NCI-H526 treated with DMSO at 0.1 percent for 48 hours (cell line): ENCODE measurements at places on chromosomes 1 and 21.
A peak's percentile ranks its signal among the peaks of the same experiment; 100 is the strongest.

GRCh38 chr1:27662261-27662660, 9.7 kb downstream of the IFI6 start:
- no peak for DNase-seq

DNA sequence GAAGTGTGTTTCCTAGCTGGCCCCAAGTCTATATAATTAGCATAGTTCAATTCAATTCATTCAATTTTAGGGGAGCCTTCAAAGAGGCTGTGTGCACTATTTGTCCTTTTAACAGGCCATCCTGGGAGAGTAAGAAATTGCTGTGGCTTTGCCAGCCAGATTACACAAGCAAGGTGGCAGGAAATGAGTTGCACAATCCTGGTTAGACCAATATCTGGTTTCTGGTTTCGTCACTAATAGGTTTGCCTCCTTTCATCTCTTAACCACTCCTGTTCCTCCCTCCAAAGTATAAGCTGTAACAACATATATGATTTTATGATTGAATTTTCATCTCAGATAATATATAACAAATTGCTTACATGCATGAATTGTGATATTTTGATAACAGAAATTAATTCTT, 84.1 kb upstream of the NEGR1 start:
- DNase-seq = no peak

DNA sequence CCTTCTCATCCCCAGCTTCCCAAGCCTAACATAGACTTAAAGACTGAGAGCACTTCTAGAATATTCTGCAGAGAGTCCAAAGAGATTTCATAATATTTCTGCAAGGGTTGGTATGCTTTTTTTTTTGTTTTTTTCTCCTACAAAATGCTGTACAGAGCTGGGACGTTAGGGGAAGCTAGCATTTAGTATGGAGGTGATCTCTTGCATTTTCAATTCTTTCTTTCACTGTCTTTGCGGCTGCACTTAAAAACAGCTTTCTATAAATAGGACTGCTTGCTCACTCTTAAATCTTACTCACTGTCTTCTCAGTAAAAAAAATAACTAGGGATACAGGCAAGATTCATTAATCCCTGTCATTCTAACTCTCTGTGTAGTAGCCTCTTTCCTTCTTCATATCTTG, 7.4 kb downstream of the DSCAM start:
- DNase-seq = no peak

- peak; percentile 67 for DNase-seq
Observed at GRCh38 chr1:32539584-32540571, 651 bp downstream of the ZBTB8A start.

- no peak for DNase-seq
Observed at GRCh38 chr1:50783286-50783685, 176.8 kb downstream of the FAF1 start.

DNA sequence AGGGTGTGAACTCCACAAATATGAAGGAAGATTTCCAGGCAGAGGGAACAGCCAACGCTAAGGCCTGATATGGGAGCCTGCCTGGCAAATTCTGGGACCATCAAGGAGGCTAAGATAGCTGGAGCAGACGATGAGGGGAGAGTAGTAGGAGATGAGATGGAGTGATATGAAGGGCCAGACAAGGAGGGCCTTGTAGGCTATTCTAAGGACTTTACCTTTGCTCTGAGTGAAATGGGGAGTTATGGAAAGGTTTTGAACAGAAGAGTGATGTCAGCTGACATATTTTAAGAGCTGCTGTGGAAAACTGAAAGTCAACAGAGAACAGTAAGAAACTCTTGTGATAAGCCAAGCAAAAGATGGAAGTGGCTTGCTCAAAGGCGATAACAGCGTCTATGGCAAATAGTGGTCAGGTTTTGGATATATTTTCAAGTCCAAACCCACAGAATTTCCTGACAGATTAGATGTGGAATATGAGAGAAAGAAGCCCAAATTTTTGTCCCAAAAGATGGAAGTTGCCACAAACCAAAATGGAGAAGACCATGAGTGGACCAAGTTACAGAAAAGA, 2.1 kb upstream of the TP53BP2 start:
- no peak for DNase-seq

DNA sequence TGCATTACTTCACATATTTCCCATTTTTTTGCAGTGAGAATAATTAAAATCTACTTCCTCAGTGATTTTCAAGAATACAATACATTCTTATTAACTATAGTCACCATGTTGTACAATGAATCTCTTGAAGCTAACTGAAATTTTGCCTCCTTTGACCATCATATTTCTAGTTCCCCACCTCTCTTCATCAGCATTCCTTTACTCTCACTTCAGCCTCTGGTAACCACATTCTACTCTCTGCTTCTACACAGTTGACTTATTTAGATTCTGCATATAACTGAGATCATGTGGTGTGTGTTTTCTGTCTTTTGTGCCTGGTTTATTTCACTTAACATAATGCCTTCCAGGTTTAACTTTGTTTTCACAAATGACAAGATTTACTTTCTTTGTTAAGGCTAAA, 304.4 kb upstream of the LYPLAL1 start:
- no peak for DNase-seq

GRCh38 chr1:235244974-235245592, 82.9 kb downstream of the ARID4B start:
- DNase-seq = no peak

GRCh38 chr1:19656780-19657466, 7.8 kb upstream of the HTR6 start:
- no peak for DNase-seq

DNA sequence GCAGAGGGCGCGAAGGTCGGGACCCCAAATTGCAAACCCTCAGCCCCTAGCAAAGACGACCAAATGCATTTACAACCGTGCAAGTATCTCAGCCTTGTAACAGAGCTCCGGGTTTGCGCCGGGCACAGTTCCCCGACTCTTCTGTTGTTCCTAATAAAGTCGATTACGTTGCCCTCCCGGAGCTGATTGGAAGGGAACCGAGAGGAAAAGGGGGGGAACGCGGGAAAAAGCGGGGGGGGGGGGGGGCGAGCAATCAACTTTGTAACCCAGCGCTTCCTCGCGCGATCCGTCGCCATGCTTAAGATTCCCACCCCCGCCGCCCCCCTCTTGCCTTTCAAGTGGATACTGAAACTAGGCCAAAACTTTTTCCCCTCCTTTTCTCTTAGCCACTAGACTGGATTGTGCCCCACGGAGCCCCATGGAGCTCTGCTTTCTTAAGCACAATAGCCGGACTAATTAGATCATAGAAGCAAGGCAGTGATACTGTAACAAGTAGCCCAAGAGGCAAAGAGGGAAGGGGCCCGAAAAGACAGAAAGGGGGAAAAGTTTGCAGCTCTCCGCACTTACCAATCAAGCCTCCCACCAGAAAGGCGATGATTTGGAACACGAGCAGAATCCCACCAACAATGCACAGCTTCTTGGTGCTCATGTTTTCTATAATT, 565 bp downstream of the WLS start:
- no peak for DNase-seq

DNA sequence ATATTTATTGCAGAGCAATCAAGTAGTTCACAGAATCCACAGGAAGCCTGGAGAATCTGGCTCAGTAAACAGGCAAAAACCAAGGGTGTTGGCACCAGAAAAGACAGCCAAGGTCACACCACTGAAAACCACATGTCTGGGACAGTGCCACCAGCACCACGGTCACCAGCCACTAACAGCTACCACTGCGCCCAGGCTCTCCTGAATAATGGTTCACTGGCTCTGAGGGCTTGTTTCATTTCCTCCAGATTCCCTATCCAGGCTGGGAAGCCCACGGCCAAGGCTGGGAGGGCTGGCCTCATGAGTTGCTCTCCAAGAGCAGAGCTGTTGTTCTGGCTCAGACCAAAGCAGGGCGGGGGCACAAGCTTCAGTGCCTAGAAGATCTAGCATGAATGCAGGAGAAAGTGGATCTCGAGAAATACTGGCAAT, 54.5 kb upstream of the PTGFRN start:
- DNase-seq = peak; percentile 6

GRCh38 chr21:33162436-33162951, 67.2 kb upstream of the IFNAR2 start:
- DNase-seq = no peak

GRCh38 chr1:209406168-209406567, 177.3 kb upstream of the CAMK1G start:
- no peak for DNase-seq

DNA sequence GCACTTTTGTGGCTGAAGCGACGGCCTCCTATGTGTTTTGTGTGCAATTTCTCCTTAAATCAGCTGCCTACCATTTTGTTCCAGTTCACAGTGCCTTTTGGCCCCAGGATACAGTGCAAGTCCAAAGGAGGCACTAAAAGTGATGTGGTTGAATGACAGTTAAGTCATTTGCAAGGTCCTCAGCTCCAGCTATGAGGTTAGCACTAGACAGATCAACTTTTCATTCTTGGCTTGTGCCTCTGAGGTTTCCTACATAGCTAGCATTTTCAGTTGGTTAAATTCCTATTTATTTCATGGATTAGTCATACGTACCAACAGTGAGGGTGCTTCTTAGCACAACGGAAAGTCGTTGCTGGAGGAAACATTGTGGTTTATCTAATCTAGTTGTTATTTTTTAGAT, 59.3 kb upstream of the NTPCR start:
- DNase-seq = no peak

DNA sequence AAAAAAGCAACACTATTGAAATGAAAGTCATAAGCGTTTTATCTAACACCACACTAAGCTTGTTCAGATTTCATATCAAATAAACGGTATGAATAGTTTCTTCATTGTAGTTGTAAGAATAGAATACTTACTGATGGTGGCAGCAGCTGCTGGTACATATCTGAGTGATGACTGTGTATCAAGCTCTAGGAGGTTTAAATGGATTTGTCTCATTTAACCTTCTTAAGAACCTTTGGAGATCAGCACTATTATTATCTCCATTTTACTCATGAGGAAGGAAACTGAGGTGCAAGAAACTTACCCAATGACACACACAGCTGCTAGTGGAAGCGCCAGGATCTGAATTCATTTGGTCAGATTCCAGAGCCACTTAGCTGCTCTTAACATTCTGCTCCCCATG, 104.0 kb downstream of the EIF4G3 start:
- no peak for DNase-seq

- no peak for DNase-seq
Observed at GRCh38 chr1:45787905-45788304, 15.5 kb upstream of the MAST2 start.
